Nephron progenitor cell (in vitro differentiated cells): ENCODE measurements at places on chromosomes 3 and 15.

GRCh38 chr3:63076357-63076756 lies 201.1 kb upstream of the CADPS start:
- no peak for DNase-seq

DNA sequence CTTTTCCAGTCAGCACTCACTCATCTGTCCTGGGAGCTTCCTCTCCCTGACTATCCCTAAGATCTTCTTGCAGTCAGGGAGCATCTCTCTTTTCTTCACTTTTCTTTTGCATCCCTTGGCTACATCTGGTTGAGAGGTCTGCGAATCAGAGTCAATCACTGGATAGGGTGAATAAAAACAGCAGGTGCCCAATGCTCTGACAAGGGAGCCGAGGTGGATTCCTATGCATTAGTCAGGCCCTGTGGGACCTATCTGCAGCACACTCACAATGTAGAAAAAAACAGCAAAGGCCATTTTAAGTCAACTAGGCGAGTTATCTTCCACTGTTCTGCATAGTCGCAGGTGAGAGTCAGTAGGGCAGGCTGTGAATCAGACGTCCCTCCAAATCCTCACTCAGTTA lies 35.5 kb downstream of the DZIP1L start:
- no peak for DNase-seq

GRCh38 chr3:53022647-53023046 lies 23.2 kb downstream of the SFMBT1 start:
- DNase-seq: no peak

GRCh38 chr3:59717679-59718205 lies 667.9 kb upstream of the CFAP20DC start:
- no peak for DNase-seq

DNA sequence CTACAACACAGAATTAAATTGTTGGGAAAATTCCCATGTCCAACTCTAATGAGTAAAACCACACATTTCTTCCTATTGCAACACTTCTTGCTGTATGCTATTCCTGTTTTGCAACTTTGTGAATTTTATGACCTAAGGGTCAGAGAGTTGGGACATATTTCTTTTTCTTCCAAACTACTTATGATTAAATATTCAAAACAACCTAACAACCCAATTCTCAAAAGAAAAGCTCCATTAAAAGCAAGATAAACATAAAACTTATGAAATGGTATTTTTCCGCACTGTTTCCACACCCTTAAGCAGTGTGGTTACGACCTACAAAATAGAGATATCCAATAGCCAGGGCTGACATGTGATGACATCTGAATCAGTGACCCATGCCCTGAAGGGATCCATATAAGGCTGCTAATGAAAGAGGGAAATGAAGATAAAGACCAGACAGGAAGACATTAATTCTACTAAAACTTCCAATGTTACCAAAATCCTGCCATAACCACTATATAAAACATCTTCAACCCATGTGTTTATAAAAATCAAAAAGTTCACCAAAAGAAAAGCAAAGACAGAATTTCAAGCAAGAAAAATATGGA lies 45.6 kb downstream of the DMXL2 start:
- no peak for DNase-seq
